ENCODE measurements at places on chromosomes 7 and 10.

GRCh38 chr7:149869867-149870266 lies 3.9 kb upstream of the ATP6V0E2 start:
- no peak for DNase-seq

GRCh38 chr10:118003126-118003525 lies 43.6 kb downstream of the RAB11FIP2 start:
- peak; percentile 60 for DNase-seq

DNA sequence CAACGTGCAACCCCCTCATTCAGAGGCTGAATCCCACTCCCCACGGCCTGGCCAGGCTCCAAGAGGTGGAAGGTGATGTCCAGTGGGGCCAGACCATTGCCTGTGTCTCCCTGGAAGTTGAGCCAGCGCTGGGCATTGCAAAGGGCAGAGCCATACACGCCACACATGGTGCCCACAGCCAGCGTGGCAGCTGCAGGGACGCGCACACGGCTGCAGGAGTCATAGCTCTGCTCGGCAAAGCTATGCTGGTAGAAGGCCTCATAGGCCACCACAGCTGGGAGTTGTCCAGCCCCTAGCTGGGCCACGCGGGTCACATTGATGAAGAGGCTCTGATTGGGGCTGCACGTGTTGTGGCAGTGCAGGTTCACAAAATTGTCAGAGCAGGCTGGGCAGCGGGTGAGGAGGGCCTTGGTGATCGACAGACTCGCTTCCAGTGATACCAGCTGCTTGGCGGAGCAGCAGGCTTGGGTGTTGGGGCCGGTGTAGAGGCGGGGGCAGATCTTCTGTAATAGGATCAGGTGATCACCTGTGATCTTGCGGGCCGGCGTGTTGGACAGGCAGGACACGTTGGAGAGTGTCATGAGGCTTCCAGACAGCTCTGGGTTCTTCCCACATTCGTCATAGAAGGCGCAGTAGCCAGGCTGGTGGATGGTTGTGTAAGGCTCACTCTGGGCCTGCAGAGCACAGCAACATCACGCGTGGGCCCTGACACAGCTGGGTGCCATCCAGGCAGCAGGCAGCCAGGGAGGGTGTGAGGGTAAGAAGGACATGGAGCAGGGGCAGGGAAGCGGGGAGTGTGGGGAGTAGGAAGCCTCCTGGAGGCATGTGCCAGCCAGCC lies 1.2 kb downstream of the NPC1L1 start:
- DNase-seq = no peak

- DNase-seq = no peak
Measured at GRCh38 chr7:10662491-10662890, 311.2 kb upstream of the PHF14 start.

DNA sequence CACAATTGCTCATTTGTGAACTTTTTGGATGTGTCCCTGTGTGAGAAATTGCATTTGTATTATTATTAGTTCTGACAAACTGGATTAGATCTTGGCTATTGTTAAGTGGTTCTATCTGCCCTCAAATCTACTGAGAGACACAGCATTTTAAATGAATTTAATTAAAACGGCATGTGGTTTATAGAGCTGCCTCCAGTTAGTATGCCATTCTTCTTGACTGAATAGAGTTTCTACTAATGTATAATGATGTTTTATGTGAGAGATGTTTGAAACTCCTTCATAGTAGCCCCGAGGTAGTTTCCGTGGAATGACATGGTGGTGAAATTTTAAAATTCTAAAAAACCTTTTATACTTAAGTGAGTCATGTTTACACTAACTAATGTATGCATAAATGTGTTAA lies 110.9 kb downstream of the DYNC1I1 start:
- no peak for DNase-seq

Data from NCI-H2171 treated with DMSO at 0.1 percent for 48 hours (cell line).